ENCODE measurements at places on chromosomes 4 and X. TPM values are rescaled to one million over a fixed set of nuclear protein-coding genes. Genes with fewer than 3 reads are reported as not detected.

The RAPGEF2 gene
- 52.3 TPM for total RNA-seq

The OTUD6A gene
- not detected for total RNA-seq

The LRIT3 gene
- not detected for total RNA-seq

The TEX13D gene
- total RNA-seq, result not detected

GRCh38 chr4:120682981-120683380 is 239.5 kb downstream of the PRDM5 start:
- DNase-seq, result no peak

DNA sequence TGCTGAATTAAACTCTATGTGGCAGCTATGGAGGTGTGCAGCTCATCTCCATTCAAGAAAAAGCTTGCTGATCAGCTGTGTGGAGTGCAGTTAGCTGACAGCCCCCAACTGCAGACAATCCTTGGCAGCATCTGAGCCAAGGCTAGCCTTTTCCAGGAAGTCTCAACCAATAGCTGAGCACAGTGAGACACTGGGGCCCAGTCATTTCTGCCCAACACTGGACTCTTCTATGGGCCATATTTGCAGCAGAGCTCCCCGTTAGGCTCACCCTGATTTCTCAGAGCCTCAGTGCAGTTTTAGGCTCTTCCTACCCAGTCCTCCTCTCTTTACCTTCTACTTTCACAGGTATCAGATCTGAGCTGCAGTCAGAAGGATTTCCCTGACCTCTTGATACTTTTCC is 12.9 kb downstream of the DDX53 start:
- DNase-seq, result no peak

DNA sequence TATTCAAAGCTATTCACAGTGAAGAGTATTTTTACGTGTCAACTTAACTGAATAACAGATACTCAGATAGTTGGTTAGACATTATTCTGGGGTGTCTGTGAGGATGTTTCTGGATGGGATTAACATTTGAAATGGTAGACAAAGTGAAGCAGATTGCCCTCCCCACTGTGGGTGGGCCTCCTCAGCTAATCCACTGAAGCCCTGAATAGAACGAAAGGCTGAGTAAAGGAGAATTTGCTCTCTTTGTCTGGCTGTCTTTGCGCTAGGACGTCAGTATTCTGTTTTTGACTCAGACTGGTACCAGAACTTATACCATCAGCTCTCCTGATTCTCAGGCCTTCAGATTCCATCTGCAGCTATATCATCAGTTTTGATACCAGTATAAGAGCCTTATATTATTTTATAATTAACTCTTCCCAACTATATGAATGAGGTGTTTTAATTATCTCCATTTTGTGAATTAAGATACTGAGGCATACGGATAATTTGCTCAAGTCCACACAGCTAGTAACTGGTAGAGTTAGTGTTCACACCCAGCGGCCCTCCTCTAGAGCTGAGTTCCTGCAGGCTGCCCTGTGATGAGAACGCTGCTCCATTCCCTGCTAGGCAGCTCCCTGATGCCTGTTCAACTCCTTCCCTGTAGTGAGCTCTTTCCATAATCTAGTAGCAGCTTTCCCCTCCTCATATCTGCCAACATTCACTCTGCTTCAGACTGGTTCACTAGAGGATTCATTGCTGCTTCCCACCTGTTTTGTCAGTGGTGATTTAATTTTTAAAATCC is 87.5 kb downstream of the RBM46 start:
- DNase-seq, result no peak

- no peak for DNase-seq
Observed at GRCh38 chrX:134933248-134933647, 57.5 kb upstream of the SMIM10 start.

- peak; percentile 29 for DNase-seq
Observed at GRCh38 chr4:4762909-4763821, 96.3 kb upstream of the MSX1 start.

DNA sequence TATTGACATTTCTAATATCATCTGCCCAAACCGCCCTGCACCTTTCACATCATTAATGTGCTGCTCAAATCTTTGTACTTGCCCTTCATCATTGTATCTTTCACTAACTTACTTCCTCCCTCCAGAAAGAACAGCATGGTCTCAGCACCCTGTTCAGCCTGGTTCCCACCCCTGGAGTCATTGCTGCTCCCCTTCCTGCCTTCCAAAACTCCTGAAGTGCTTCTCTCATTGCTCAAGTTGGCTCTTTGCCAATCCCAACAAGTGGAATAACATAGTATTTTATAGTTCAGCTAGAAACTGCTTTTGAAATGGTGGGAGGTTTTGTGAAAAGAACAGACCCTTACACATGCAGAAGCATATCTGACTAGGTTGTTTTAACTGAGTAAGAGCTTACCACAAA is 14.0 kb upstream of the TTC29 start:
- no peak for DNase-seq

GRCh38 chrX:24799565-24799964 is 105.8 kb downstream of the POLA1 start:
- no peak for DNase-seq

DNA sequence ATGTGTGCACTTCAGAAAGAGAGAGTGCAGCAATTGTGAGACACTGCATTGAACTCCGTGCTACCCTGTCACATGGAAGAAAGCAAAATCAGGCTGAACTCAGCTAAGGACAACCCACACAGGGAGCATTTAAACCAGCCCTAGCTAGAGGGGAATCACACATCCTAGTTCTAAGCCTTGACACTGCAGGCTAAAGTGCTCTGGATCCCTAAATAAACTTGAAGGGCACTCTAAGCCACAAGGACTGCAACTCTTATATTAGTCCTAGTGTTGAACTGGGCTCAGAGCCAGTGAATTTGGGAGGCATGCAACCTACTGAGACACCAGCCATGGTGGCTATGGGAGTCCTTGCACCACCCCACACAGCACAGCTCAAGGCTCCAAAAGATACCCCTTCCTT is 311.9 kb downstream of the OPHN1 start:
- DNase-seq, result no peak

GRCh38 chr4:105924341-105924740 is 29.1 kb downstream of the NPNT start:
- no peak for DNase-seq

DNA sequence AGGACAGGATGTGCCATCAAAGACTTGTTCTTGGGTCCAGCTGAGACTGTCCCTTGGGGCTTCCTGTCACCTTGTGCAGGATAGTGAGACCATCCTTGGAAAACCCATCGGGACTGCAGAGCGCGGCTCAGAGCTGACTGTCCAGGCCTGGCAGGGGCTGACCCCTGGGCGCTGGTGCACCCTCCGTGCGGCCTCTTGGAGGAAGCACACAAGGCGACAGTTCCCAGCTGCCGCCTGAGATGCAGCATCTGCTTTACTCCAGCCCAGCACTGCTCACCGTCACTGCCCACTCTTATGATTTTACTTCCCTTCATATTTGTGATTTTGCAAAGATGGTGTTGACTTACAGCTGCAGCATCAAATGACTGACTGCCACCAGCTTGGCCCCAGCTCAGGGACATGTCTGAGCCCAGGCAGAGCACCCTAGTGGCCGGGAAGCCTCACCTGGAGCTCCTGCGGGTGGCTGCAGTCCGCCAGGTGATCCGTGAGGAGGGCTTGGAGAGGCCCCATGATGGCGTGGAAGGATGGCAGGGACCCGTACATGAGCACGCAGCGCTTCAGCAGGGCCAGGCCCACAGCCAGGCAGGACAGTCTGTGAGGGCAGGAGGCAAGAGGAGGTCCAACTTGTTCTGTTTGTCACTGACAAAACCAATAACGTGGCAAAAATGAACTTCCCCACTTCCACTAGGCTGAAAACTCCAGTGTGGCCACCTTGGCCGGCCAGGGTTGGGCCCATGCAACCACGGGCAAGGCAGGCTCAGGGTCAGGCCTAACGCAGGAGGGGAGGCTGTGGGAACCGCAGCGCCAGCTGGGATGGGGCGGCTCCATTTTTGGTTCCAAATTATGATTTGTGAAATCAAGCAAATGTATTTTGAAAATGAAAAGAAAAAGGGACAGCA is 21.8 kb downstream of the NOP14 start:
- DNase-seq, result peak; percentile 66

- DNase-seq, result no peak
Observed at GRCh38 chr4:27790911-27791310, 930.3 kb downstream of the STIM2 start.

Measured in cardiac septum (tissue), 1 donor.